ENCODE measurements at places on chromosomes 13 and 19.
A peak's percentile ranks its signal among the peaks of the same experiment; 100 is the strongest.

DNA sequence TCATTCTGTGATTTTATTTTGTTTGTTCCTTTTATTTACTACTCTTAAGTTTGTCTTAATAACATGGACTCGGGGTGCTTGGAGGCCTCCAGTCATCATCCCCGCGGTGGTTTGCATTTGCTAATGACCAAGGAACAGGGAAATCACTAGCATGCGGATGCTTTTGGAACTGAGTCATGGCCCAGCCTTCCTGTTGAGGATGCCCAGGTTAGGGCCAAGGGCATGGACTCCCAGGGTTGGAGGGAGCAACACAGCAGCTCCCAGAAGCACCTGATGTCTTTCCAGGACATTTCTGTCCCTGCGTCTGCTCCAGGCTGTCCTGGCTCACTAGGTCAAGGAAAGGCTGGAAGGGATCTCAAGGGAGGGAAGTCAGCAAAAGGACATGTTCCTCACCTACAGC is 423.7 kb upstream of the TSHZ3 start:
- DNase-seq = no peak

DNA sequence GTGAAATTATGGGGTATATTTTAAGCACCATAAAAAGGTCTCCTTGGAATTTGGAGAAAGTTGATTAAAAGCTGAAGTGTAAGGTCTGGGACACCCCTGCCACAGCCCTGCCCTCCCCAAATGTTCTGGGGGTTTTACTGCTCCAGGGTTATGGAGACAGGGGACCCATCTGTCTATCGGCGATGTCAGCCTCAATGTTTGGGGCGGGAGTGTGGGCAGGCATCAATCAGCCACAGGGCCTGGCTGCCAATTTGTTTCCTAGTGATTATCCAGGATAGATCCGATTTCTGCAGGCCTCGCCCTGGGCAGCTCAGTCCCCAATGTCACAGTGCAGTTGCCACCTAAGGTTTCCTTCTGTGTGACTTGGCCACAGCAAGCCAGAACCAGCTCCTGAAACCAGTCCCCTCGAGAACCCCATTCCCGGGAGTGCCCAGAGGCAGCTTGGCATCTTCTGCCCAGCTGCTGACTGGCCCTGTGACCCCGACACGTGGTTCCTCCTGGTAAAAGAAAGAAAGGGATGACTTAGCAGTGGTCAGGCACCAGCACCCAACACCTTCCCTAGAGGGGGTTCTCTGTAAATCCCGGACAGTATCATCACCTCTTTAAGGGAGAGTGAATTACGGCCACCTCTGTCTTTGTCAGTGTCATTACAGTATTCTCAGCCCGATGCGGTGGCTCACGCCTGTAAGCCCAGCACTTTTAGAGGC is 41.6 kb downstream of the MYO9B start:
- no peak for DNase-seq

DNA sequence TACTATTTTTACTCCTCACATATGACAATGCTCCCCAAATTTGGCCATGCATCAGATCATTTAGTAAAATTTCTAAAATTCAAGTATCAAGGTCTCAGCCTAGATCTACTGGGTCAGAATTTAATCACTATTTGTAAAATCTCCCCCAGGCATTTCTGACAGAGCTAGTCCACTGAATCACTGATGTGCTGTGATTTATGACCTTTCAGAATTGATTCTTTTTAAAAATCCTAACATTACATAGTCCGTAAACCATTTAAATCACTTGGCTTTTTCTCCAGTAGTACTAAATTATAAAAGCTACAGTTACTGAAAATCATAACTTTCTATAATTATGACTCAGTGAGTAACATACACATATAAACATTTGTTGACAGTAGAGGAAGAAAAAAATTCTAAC is 92.8 kb upstream of the RAP2A start:
- DNase-seq = no peak

DNA sequence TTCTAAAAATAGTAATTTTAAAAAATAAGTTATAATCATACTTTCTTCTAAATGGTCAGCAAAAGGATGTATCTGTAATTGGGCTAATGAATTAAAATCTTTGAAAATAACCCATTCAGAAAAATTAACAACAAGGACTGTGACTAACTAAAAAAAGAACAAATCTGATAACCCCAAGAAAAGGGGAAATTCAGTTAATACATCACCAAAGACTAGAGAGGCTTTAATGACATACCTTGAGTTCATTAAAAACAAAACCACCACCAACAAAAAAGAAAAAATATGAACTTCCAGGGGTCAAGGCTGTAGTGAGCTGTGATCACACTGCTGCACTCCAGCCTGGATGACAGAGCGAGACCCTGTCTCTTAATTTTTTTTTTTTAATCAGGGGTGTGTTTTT is 121.8 kb downstream of the TBC1D4 start:
- no peak for DNase-seq

GRCh38 chr13:112756967-112757758 is 67.3 kb downstream of the ATP11A start:
- DNase-seq = no peak

DNA sequence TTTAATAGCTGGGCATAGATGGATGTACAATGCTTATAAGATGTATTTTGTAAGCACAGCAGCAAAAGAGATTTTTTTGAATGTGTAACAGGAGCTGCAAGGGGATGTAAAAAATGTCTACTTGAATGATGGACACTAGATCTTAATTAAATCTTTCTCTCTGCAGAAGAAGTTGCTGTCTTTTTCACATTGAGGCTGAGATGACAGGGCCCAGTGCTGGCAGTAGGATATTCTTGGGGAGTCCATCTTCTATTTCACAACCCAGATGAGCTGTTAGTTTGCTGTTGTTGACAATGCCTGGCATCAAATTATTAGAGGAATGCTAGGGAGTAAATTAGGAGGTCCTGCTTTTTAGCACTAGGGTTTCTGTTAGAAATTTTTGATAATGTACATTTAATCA is 698.7 kb downstream of the SLITRK5 start:
- DNase-seq = no peak

DNA sequence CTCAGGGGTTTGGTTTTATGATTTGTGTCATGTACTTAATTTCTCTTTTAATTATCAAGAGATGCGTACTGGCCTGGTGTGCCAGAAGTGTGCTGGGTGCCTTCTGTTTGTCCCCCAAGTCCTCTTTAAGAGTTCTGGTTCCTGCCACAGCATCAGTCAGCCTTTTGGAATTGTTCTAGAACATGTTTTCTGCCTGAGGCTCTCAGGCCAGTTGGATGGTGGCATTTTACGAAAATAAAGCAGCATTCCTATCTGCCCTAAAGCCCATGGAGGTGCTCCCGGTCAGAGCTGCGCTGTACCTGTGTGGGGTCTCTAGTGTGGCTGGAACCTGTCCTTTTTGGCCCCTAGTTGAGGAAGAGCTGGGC is 54.1 kb downstream of the TSSK6 start:
- no peak for DNase-seq

GRCh38 chr13:32047793-32048192 is 16.2 kb downstream of the FRY start:
- no peak for DNase-seq

- DNase-seq = no peak
Observed at GRCh38 chr19:3980353-3981251, 4.7 kb downstream of the EEF2 start.

DNA sequence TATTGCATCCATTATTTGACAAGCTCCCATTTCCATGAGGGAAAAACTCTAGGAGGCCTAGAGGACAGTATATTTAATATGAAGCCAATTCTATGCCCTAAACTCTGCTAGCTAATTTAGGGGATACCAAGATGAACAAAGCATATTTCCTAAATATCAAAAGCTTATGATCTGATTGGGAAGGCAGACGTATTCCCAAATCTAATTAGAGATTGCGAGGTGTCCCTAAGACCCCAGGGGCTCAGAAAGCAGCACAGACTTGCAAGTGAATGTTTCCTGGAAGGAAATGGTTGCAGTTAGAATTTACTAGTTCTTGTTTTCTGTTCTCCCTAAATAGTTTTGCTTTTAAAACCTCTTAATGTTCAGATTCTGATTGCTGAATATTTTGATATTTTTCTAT is 30.7 kb downstream of the NDFIP2 start:
- no peak for DNase-seq

DNA sequence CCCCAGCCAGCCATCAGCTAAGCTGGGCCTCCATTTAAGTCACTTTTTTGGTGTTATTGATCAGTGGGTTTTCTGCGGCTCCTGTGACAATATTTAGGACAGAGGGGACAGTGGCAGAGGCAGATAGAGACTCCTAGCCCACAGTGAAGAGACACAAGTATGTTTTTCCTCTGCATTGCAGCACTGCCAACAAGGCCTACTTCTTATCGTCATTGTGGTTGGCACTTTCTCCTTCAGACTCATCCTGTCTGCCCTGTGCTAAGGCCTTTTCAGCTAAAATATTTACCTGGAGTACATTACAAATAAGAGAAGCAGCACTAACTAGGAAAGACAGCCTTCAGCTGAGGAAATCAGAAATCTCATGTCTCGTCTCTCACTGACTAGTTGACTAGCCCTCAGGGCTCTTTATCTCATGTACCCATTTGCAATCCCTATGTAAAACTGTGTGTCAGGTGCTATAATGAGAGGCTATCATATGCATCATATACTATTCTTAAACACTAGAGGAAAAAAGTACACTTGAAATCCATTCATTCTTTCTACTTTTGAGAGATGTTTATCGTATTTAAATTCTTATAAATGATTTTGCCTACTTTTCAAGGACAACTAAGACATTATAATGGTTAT is 62.2 kb downstream of the ZAR1L start:
- DNase-seq = no peak

DNA sequence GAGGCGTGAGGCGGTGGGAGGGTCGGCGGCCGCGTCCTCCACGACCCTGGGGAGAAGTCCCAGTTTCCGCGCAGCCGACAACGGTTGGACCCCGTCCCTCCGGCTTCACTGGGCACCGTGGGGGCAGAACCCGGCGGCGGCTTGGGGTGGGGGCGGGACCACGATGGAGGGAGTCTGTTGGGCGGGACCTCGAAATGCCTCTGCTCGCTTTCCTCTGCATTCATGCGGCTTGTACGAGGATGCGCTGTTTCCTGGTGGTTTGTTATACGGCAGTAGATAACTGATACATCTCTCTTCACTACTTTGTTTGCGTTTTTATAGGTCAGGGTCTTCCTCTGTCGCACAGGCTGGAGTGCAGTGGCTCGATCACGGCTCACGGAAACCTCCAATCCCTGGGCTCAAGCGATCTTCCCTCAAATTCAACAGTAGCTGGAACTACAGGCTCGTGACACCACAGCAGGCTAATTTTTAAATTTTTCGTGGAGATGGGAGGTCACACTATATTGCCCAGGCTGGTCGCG is 24.6 kb upstream of the ZNF846 start:
- peak; percentile 28 for DNase-seq

GRCh38 chr19:12720851-12721655 is 2.7 kb downstream of the TNPO2 start:
- no peak for DNase-seq

GRCh38 chr13:25149711-25150110 is 22.4 kb downstream of the AMER2 start:
- DNase-seq = no peak

DNA sequence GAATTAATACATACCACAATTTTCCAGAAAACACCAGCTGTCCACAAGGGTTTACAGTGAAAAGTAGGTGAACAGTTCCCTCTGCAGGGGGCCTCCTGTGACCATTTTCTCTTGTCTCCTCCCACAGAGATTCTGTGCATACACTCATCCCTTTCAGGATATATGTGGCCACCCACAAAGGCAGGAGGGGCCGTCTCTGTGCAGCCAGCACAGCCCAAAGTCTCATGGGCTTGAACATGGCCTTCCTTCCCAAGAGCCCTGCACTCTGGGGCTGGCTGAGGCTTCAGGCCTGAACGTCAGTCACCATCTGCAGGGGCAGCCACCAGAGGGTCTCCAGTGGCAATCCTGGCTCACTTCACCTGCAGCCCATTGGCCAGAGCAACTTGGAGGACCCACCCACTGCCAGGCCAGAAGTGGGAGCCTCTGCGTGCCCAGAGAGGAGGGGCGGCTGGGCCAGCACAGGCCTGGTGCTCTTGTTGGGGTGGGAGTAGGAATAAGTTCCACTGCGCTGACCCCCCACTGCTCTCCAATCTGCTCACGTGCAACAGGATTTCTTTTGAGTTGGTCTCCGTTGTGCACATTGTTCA is 25.1 kb downstream of the TMEM161A start:
- DNase-seq = no peak
